Forelimb muscle (tissue), 1 donor: ENCODE measurements at places on chromosomes 3 and 15. TPM values are rescaled to one million over a fixed set of nuclear protein-coding genes. Genes with fewer than 3 reads are reported as not detected.

TM4SF1 gene
- 29.0 TPM for polyA plus RNA-seq

VPS39 gene
- 46.7 TPM for polyA plus RNA-seq

FANCD2OS gene
- polyA plus RNA-seq, result 0.30 TPM

IL5RA gene
- not detected for polyA plus RNA-seq

NRG4 gene
- 0.54 TPM for polyA plus RNA-seq

TMEM266 gene
- 0.44 TPM for polyA plus RNA-seq

FANCD2 gene
- polyA plus RNA-seq, result 6.9 TPM

HYAL2 gene
- 39.7 TPM for polyA plus RNA-seq

CHRD gene
- polyA plus RNA-seq, result 19.2 TPM

IGSF11 gene
- 1.7 TPM for polyA plus RNA-seq

HTR3E gene
- polyA plus RNA-seq, result not detected

SCAPER gene
- polyA plus RNA-seq, result 74.1 TPM

ANKRD34C gene
- polyA plus RNA-seq, result not detected

- no peak for DNase-seq
These were observed 29.5 kb upstream of the USP3 start for GRCh38 chr15:63474810-63475316.

- no peak for DNase-seq
These were observed 231.1 kb upstream of the COL8A1 start for GRCh38 chr3:99407257-99407656.

- DNase-seq, result no peak
These were observed 64.3 kb downstream of the LEO1 start for GRCh38 chr15:51907136-51907862.

DNA sequence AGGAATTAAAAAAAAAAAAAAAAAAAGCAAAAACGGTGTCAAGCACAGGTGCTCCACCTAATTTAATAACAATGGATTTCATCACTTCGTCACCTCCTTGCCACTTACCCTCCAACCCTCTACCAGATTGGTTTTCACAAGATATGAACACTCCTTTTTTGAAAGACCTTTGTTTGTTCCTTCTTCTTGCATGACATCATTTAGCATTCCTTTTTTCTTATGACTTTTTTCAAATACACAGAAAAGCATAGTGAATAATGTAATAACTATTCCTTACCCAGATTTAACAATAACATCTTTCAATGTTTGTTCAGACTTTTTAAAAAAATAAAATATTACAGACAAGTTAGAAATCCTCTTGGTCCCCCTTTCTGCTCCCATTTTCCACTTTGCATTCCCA, 16.3 kb downstream of the COL6A6 start:
- no peak for DNase-seq

DNA sequence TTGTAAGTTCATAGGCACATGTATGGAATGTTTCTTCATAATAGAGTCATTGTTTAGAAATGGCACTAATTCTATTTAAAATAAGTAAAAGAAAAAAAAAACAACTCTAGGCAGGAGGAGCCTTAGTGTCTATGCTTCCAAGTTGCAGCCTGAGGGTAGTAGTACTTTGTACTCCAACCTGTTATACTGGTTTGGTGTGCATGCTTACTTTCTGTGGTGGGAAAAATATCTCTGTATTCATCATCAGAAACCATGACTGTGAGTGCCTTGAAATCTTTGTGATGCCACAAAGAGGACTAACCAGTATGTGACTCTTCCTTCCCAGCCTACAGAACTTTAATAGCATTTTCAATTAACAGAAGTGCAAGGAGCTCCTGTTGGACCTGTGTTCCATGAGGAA, 4.4 kb downstream of the NAALADL2 start:
- DNase-seq, result no peak

DNA sequence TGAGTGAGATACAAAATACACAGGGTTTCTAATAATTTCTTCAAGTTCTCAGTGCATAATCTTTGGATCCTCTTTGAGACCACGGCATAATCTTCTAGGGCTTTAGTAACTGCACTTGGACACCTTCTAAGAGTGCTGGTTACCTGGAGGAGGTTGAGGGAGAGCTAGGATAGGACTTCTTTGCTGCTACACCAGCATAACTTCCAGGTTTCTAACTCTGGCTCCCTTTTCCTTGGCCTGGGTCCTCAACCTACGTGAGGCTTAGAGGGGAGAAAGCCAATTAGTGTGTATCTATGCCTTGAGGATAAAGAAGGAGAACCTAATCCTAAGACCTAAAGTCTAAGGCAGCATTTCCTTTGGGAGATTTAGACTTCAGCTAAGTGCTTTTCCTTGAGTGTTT, 184.8 kb downstream of the LSAMP start:
- no peak for DNase-seq

DNA sequence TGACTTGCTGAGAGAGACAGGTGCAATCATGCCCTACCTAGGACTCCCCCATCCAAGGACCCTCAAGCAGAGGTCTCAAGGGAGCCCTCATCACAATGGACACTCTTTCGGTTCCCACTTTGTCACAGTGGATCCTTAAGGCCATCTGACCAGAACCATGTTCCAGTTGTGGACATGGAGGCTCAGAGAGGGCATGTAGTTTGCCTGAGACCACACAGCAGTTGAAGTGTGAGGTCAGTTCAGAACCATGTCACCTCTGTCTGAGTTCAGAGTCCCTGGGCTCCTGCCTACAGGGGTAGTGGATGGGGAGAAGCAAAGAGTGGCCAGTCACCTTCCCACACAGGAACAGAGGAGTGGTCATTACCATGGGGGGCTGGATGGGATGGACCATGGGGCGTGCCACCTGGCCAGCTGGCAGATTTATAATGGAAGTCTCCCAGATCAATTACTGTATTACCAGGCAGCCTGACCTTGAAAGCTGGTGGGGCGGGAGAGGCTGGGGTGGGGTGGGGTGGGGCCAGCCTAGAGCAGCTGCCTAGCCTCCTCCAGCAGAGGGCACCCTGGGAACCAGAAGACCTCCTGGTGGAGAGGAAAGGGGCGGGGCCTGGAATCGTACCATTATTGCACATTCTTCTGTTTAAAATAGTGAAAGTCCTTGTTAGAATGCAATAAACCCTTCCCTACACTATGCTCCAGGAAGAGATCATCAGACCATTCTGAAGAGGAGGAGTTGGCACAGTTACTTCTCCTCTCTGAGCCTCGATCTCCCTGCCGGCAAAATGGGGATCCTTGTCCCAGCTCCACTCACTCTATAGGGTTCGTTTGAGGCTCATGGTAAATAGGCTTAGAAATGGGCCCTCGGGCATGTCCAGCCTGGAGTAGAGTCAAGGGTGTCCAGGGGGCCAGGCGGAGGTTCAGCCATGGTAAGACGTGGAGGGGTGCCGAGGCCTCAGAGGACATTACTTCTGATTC, 26.9 kb upstream of the LINGO1 start:
- no peak for DNase-seq

GRCh38 chr3:141332416-141332815, 35.9 kb upstream of the ZBTB38 start:
- no peak for DNase-seq

DNA sequence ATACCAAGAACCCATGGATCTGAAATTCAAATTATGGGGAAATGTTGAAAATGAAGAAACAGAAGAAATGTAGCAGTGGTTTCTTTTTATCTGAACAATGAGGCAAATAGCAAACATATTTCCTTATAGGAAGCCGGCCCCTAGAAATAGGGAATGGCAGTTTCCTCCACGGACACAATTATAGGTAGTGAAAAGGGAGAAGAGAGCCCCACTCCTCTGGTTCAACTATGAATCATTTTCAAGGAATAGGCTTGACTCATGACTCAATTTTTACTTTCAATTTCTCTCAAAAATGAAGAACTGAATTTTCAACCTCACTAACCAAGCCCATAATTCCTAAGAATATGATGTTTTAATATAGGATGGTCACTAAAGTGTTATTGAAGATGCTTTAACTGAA, 243.1 kb downstream of the MECOM start:
- no peak for DNase-seq

DNA sequence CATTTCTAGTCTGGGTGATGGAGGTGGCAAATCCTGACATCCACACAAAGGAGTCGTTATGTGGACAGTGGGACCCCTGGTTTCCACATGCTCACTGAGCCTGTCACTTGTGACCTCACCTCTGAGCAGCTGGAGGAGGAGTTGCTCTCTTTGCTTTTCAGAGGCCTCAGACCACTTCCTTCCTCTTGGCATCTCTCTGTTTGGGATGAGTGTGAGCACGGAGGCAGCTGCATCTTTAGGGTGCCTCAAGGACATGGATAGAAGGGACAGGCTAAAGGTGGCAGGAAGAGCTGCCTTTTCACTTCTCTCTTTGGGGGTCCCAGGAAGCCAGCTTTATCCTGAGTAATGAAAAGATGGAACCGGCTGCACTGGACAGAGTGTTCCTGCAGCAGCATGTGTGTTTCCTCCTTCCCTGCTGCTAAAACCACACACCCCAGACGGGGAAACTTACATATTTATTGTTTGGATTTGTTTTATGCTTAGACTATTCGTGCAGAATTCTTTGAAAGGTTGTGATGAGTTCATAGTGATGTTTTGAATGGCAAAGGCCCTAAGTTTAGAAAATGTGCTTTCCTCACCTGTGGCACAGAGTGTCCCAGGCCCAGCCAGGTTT, 31.8 kb downstream of the GPR171 start:
- no peak for DNase-seq

GRCh38 chr3:156782921-156783320, 43.2 kb upstream of the LEKR1 start:
- DNase-seq, result no peak

GRCh38 chr15:58081456-58081855, 15.9 kb upstream of the ALDH1A2 start:
- DNase-seq, result no peak

GRCh38 chr3:18847583-18848197, 300.6 kb upstream of the KCNH8 start:
- no peak for DNase-seq

GRCh38 chr3:196168808-196169391, 42.3 kb downstream of the ZDHHC19 start:
- DNase-seq, result no peak

GRCh38 chr3:194723846-194724618, 38.3 kb downstream of the FAM43A start:
- no peak for DNase-seq

GRCh38 chr15:44788748-44789147, 52.4 kb downstream of the TRIM69 start:
- no peak for DNase-seq

- DNase-seq, result no peak
These were observed 60.2 kb downstream of the AGBL1 start for GRCh38 chr15:86139828-86140227.

GRCh38 chr3:108234387-108234957, 12.2 kb upstream of the IFT57 start:
- no peak for DNase-seq

DNA sequence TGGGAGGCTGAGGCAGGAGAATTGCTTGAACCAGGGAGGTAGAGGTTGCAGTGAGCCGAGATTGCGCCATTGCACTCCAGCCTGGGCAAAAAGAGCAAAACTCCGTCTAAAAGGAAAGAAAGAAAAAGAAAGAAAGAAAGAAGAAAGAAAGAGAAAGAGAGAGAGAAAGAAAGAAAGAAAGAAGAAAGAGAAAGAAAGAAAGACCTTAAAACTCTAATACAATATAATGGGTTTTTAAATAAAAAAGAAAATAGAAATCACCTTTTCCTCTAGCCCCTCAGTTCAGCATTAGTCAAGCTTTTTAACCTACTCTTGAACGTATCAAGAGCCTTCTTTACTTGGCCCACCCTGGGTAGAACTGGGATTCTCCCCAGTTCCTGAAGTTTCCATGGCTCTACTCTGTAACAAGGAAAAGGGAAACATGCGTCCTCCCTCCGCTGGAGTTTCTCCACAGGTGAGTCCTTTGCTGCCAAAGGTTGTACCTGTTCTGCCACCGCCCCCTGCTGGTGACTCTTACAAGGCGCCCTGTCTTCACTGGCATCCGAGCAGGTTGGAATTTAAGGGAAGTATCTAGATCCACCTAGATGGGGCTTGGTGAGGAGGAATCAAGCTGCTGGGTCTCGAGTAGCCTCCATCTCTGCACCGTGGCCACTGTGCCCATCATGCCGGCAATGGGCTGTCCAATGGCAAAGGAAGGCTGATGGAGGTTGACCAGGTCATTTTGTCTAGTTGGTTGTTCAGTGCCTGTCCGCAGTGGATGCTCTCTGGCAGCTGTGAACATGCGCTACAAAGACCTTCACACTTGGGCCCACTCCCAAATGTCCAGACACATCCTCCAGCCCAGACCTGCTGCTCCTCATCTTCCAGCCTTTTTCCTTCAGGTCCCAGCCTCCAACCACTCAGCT, 20.6 kb upstream of the EPHB3 start:
- no peak for DNase-seq

- DNase-seq, result peak; percentile 67
These were observed 67.8 kb downstream of the FMN1 start for GRCh38 chr15:33126559-33127290.

GRCh38 chr3:156170571-156170970, 50.2 kb downstream of the KCNAB1 start:
- no peak for DNase-seq

GRCh38 chr3:46102059-46102779, 74.9 kb upstream of the XCR1 start:
- no peak for DNase-seq

DNA sequence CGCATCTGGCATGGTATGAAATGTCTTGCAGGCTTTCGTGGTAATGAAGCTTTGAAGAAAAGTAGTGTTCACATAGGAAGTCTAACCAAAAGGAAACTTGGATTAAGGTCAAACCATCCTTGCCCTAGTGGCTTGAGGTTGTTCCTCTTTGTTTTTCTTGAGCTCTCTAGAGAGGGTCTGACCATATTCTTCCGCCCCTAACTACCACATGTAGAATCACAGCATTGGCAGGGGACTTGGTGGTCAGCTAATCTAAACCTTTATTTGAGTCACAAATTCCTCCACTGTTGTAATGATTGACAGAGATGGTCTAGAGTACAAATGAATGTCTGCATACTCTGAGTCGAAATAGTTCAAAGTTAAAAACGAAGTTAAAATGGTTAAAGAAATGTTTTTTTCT, 39.1 kb upstream of the PHLDB2 start:
- DNase-seq, result no peak

DNA sequence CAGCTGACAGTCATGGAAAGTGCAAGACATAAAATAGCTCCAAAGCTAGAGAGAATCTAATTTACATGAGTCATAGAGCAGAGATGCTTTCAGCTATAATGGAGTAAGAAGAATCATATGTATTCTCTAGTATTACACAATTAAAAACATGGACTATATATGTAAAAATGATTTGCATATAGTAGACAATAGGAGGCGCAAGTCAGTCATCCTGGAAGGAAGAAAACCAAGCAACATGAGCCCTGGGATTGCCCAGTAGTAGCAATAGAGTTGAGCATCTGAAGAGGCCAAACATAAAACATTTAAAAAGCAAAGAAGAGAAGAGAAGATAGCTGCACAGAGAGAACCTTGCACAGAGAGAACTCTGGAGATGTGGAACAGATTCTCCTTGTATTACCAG, 455.0 kb downstream of the EPHA3 start:
- DNase-seq, result no peak

GRCh38 chr3:156507285-156507684, 47.6 kb downstream of the SSR3 start:
- DNase-seq, result no peak

GRCh38 chr3:153626158-153626557, 464.1 kb downstream of the RAP2B start:
- DNase-seq, result no peak

- no peak for DNase-seq
These were observed 556 bp downstream of the CAMK2N2 start for GRCh38 chr3:184260724-184261269.

GRCh38 chr3:63060412-63060811, 185.2 kb upstream of the CADPS start:
- no peak for DNase-seq

GRCh38 chr3:34886443-34886842, 752.9 kb upstream of the ARPP21 start:
- no peak for DNase-seq

- no peak for DNase-seq
These were observed 332.7 kb upstream of the SLCO3A1 start for GRCh38 chr15:91520850-91521249.

- no peak for DNase-seq
These were observed 362.9 kb upstream of the RBMS3 start for GRCh38 chr3:28917895-28918475.
